ENCODE measurements at places on chromosomes 11 and 22. TPM values are rescaled to one million over a fixed set of nuclear protein-coding genes. Genes with fewer than 3 reads are reported as not detected.

DNA sequence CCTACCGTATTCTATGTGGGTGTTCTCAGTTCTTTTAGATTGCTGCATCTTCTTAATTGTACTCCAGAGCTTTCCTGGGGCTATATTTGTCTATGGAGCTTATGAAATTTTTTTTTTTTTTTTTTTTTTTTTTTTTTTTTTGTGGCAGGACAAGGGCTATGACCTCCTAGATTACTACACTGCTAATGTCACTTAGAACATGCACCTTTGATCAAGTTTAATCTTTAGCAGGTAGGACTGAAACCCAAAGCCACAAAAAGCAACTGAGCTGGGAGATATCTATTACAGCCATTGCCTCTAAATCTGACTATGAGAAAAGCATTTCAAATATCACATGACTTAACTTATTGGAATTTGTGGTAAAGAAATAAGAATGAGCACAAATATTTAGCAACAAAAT is 21.7 kb upstream of the ABTB2 start:
- DNase-seq, result no peak

DNA sequence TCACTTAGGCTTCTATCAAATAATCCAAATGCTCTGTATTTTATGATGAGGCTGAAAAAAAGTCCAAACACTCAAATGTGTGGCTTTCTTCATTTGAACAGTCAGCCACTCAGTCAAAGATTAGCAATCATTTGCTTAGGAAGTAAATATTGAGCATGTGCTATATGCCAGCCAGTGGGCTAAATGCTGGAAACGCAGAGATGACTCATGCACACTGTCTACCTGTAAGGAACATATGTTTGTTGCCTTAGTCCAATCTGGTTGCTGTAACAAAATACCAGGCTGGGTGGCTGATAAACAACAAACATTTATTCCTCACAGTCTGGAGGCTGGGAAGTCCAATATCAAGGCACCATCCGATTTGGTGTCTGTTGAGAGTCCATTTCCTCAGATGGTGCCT is 617.3 kb downstream of the NTM start:
- DNase-seq, result no peak

Gene C2CD3
- total RNA-seq, result 27.8 TPM

Gene SMIM38
- total RNA-seq, result 0.74 TPM
